ENCODE measurements at places on chromosomes 11 and 22.

GRCh38 chr11:33636104-33636503 lies 64.5 kb downstream of the C11orf91 start:
- no peak for DNase-seq

- no peak for DNase-seq
Observed at GRCh38 chr22:27331526-27332281, 469.9 kb downstream of the MN1 start.

DNA sequence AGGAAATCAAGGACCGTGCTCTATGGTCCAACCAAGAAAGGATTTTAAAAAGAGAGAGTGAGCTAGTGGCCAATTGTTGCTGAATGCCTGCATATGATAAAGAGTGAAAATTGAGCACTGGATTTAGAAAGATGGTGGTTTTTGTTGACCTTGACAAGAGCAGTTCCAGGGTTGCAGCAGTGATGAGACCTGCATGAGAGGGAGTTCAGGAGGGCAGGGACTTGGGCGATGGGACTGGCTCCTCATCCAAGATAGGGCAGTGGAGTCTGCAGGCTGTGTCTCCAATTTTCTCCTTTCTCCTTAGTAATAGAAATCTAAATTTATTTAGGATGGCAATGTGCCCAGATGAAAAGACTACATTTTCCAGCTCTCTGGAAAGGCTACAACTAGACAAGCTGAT lies 94.0 kb upstream of the B3GAT1 start:
- no peak for DNase-seq

DNA sequence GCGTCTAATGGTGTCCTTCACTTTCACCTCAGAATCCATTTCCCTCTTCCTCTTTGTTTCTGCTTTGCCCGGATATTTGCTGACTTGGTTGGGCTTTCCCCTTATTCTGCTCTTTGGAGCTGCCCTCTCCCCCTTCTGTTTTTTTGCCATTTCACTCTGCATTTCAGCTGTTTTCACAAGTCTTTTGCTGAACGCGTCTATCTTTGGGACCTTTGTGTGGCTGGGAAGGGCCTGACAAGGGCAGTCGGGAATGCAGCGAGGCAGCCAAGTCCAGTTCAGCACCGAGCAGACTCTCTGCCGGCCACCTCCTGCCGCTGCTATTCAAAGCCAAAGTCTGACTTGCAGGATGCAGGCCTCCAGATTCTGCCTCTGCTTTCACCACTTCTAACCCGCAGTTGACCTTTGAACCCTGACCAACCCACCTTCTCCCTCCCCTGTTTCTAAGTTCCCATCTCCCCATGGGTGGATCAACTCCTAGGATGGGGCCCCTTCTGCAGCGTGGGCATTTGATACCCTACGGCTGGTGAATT lies 38.2 kb downstream of the FEZ1 start:
- DNase-seq: no peak

- no peak for DNase-seq
Observed at GRCh38 chr22:20173246-20173645, 22.4 kb upstream of the CCDC188 start.

GRCh38 chr11:40797981-40798380 lies 661.5 kb downstream of the LRRC4C start:
- DNase-seq: no peak

GRCh38 chr11:80621871-80622270 lies 1181.0 kb upstream of the TENM4 start:
- DNase-seq: no peak

DNA sequence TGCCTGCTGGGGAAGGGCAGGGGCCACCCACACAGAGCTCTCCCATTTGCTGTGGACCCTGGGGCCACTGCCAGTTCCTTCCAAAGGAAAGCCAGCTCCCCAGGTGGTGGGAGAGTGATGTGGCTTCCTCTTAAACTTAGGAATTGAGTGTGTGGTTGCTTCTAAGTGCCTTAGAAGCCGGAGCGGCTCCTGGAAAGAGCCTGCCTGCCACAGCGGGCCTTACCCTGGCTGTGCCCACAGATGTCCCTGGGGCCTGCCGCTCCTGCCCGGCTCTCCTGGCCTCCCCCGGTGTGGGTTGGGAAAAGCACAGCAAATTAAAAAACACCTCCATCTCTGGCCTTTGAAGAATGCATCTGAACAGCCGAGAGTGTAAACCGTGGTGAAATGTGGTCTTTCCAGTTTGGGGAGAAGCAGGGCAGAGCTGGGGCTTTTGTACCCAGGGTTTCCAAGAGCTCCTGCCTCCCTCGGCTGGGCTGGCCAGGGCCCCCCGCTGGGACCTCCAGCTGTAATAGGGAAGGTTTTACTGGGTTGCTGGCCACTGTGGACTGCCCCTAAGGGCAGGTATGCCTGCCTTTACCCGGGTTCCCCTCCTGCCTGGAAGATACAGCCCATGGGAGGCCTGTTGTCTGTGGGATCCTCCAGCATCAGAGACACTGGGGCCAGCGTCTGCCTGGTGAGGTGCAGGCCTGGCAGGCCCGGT lies 30.2 kb downstream of the LRP5 start:
- DNase-seq: no peak

- peak; percentile 10 for DNase-seq
Observed at GRCh38 chr11:32032478-32032877, 58.4 kb upstream of the RCN1 start.

GRCh38 chr11:11976481-11977127 lies 31.8 kb downstream of the DKK3 start:
- no peak for DNase-seq

DNA sequence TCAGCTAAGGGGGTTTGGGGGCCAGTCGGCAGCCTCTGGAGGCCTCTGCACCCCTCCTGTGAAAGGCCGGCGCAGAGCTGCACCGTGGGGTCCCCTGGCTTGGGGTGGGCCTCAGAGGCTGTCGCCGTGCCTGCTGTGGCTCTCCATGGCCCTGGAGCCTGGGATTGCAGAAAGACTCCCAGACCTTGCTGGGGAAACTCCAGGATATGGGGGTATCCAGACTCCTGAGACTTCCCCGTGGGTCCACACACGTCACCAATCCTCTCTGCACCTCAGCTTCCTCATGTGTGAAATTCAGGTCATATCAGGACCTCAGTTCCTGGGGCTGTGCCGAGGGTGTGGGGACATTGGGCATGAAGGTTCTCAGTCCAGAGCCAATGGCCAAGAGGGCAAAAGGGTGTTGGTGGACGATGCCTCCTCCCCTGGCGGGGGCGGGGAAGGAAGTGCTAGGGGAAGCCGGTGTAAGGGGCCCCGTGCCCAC lies 97.1 kb downstream of the KCNQ1 start:
- DNase-seq: no peak

- DNase-seq: no peak
Observed at GRCh38 chr11:10407055-10407454, 48.0 kb upstream of the AMPD3 start.

DNA sequence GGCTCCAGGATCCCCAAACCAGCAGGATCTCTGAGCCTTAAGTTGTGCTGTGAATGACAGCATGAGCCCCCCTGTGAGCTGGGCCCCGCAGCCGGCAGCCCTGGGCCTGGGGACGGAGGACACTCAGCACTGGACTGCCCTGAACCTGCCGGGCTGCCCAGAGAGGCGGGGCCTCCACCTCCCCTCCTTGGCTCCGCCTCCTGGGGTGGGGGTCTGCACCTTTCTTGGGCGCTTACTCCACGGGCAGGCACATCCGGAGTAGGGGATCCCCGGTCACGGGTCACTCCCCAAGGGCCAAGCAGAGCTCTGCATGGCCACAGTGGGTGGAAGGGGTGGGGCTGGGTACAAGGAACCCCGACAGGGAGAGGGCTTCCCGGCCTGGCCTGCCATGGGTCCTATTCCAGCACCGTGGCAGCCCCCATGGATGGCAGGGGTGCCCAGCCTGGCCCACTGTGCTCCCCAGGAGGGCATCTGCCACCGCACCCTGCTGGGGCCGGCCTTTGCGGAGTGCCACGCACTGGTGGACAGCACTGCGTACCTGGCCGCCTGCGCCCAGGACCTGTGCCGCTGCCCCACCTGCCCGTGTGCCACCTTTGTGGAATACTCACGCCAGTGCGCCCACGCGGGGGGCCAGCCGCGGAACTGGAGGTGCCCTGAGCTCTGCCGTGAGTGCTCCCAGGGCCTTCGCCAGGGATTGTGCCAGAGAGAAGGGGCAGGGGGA lies 5.4 kb downstream of the MUC5B start:
- DNase-seq: no peak

DNA sequence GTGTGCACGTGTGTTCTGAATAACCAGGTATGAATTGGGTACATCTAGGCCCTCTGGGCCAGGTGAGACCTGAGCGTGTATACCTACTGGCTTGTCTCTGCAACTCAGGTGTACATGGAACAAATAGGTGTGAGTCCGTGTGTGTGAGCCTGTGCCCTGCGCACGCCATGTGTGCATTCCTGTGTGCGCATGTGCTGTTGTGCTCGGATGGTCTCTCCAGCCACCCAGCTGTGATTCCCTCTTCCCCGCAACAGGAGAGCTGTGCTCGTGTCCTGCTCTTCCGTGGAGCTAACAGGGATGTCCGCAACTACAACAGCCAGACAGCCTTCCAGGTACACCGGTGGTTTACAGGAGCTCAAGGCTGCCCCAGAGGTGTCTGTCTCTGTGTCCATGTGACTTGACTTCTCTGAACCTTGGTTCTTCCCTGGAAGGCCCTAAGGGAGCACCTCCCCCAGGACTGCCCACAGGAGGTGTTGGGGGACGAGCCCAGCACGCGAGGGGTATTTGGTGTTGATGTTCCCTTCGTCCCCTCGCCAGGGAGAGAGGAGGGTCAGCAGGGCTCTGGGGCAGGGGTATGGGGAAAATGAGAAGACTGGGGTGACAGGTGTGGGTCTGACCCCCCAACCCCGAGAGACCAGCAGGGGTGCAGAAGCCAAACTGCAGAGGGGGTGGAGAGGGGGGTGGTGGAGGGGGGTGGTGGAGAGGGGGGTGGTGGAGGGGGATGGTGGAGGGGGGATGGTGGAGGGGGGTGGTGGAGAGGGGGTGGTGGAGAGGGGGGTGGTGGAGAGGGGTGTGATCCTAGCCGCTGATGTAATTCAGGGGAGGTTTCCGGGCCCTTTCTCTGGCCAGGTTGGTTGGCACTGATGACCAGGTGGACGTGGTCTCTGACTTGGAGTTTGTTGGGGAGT lies 10.7 kb downstream of the SHANK3 start:
- peak; percentile 44 for DNase-seq

DNA sequence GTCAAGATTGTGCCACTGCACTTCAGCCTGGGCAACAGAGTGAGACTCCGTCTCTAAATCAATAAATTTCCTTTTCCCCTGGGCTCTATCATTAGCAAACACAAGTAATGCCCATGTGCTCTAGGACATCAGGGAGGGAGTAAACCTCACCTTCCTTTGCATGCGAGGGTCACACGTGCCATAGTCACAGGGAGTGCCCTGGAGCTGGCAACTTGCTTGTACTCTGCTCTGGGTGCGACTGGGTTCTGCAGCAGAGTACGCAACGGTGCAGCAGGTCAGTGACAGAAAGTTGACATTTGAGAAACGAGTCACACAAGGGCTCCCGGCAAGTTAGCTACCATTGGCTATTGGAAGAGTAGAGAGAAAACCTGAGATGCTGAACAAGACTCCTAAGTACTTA lies 32.6 kb upstream of the CHKA start:
- no peak for DNase-seq

DNA sequence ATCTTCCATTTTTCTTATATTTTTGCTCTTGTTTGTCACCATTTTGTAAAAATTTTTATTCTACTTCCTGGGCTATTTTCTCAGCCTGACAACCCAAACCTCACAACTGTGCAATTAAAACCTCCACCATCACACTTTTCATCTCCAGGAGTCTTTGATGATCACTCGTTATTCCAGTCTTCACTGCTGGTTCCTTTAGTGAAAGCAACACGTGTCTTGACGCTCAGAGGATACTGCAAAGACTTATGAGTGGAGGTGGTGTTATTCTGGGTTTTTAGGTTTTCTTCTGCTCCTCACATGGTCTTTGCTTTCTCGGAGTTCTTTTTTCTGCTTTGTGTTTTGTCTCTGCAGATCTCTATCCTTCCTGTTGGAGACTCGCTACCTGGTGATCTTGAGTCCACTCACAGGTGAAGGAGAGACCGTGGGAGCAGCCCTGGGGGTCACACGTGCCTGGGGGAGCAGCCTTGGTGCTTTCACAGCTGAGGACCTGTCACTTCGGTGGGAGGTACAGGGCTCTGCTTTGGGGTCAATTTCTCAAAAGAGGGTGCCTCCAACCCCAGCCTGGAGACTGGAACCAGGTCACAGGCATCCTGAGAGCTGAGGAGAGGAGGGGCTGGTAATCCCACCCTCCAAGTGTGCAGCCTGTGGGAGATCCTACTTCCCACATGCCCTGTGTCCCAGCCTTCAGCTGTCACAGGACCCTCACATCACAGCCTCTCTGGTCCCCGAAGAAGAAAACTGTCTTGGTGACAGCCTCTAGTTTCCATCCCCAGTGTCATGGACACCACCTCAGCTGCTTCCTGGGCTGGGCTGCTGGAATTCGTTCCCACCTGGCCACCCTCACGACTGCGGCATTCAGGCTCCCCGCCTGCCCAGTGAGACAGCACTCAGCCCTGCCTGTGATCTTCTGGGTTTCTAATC lies 11.0 kb downstream of the SULT4A1 start:
- no peak for DNase-seq

- DNase-seq: peak; percentile 12
Observed at GRCh38 chr22:27919942-27920755, 1.1 kb upstream of the PITPNB start.

DNA sequence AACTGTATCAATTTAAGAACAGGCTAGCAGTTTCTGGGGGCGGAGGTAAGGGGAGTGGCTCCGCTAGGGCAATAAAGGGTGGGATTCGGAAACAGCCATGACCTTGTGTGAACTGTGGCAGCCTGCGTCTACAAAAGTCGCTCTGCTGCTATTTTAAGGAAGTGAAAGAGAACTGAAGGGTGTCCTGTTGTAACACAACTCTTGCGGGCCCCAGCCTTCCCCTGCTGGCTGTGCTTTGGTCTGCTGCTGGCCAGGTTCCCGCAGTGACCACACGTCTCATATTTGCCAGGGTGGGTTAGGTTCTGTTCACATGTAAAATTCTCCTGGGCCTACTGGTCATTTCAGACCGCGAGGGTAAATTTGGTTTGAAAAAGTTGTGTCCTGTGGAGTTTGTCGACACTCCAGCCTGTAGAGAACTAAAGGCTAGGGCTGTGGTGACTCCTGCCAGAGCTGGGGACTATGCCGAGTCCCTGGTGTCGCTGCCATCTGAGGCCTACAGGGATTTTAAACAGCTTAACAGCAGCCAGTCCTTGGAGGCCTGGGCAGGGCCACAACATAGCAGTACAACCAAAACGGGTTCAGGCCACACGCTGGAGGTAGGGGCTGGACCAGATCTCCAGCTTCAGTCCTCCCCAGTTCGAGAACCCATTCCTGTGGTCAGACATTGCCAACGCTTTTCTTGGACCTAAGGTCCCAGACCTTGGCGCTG lies 1.1 kb upstream of the PPFIBP2 start:
- DNase-seq: peak; percentile 89

DNA sequence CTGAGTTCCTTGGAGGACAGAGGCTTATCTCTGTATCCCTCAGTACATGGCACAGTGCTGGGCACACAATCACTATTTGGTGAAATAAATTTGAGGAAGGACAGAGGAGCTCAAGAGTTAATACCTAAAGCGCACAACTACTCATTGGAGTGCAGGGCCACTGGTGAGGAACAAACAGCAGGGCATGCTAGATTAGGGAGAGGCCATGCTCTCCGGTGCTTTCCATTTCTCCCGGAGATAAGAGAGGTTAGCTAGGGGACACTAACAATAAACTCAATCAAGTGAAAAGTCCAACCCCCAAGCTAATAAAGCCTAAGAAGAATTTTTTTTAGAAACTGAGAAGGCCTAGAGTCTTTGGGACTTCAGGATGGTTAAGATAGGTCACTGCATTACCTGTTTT lies 29.1 kb downstream of the NFRKB start:
- no peak for DNase-seq

- no peak for DNase-seq
Observed at GRCh38 chr22:45238957-45239680, 1.6 kb downstream of the KIAA0930 start.

GRCh38 chr11:119711476-119711875 lies 17.5 kb downstream of the NECTIN1 start:
- DNase-seq: no peak

Measured in GM20000 (cell line).